Pancreas (tissue), 10 donors: ENCODE measurements at places on chromosomes 12 and 14. TPM values are rescaled to one million over a fixed set of nuclear protein-coding genes. Genes with fewer than 3 reads are reported as not detected.

The RPS26 gene
- total RNA-seq, result 25.8 TPM

The FOXJ2 gene
- total RNA-seq, result 10.4 TPM

The FOXA1 gene
- total RNA-seq, result 0.51 TPM

The GNB3 gene
- total RNA-seq, result 2.7 TPM

The AQP6 gene
- total RNA-seq, result not detected

DNA sequence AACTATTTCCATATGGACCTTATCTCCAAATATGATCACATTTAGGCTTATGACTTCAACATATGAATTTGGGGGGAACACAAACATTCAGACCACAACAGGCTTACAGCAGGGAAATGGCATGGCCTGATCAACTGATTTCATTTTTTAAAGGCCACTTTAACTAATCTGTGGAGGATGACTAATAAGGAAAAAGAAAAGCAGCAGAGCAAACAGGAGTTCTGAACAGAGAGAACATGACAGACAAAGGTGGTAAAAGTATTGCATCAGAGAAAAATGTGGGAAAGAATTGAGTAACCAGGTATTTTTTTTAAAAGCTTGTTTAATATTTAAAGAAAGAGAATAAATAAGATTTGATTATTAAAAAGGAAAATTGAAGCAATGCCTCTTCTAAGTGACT is 366.1 kb upstream of the TMPO start:
- no peak overlapping the region for H3K4me3 ChIP-seq
- no peak for DNase-seq
- H3K4me1 ChIP-seq, result no peaks in the 10 kb centered on the region

- H3K27ac ChIP-seq, result no peak overlapping the region
- no peaks in the 10 kb centered on the region for H3K4me1 ChIP-seq
- no peak for DNase-seq
- no peaks in the 10 kb centered on the region for H3K27me3 ChIP-seq
Observed at GRCh38 chr14:33430414-33431035, 491.8 kb downstream of the NPAS3 start.

DNA sequence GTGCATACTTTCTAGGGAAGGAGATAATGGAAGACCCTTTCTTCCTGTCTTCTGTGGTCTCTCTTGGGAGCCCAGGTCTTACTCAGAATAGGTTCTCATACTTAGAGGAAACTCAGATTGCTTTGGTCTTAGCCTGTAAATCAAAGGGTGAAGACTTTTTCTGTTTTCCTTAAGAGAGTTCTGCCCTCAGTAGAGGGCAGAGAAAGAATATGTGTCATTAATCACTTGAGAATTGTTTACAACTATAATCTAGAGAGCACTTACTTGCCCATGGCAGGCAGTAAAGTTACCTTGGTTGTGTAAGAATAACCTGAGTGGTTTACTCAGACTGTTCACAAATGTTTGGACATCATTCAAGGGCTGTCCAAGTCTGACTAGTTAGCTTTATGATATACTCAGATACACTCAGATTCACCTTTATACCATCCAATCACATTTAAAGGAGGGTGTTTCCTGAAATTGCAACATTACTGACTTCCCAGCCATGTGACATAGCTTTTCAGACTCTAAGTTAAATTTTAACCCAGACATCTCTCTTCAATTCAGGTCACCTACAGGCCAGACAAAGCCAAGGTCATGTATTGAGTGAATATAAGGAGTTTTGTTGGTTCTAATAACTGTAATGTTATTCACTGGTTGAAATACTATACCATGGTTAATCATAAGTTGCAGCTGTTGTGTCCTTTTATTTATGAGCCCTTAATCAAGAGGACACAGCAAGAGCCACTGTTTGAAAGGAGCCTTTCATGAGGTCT is 372.2 kb downstream of the RAD51B start:
- peak; percentile 70 for DNase-seq
- peak overlapping the region; percentile 51 for H3K27ac ChIP-seq
- no peaks in the 10 kb centered on the region for H3K27me3 ChIP-seq

DNA sequence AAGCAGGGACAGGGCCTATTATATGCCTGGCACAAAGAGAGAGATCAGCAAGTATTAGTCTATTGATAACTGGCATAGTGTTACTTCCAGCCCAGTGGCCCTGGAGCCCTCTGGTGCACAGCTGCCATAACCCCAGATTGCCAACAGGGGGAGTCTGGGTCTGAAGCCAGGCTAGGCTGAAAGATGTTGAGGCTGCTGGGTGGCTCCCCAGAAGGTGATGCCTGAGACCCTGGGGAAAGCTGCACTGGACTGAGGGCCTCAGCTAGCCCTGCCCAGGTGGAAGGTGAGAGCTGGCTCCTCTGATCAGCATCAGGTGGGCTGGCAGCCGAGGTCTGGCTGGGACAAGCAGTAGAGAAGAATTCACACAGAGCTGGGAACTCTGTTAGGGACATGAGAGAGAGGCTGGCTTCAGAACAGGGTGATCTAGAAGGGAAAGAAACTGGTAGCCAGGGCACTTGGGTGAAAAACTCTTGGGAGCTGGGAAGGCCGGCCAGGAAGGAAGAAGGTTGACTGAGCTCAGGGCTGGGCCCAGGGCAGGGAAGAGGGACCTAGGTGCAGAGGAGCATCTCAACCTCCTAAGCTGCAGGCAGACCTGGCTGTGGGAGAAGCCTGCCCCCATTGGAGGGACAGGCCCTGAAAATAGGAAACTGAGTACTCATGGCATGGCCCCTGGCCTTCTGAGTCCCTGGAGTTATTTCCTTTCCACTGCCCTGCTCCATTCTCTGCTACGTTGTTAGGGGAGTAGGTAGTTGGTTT is 3.9 kb downstream of the GZMH start:
- no peaks in the 10 kb centered on the region for H3K36me3 ChIP-seq
- no peak overlapping the region for H3K4me3 ChIP-seq
- no peaks in the 10 kb centered on the region for H3K4me1 ChIP-seq

DNA sequence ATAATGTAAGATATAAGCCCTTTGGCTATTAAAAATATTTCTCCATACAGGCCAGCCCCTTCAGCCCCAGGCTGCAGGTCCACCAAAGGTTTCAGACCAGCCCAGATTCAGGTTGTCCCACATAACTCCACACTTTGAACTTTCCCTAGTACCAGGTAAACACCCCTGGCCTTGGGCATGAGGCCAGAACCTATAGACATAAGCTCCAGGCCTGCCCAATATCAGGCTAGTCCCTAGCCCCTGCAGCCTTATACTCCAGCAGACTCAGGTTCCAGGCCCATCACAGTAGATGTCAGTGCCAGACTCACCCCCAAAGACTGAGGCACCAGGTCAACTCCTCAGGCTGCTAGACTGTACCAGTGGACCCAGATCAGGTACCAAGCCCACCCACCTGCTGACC is 178.5 kb upstream of the DAAM1 start:
- no peaks in the 10 kb centered on the region for H3K4me1 ChIP-seq
- no peak for DNase-seq
- H3K4me3 ChIP-seq, result no peak overlapping the region
- no peak overlapping the region for H3K27ac ChIP-seq
- H3K27me3 ChIP-seq, result no peaks in the 10 kb centered on the region
- H3K36me3 ChIP-seq, result no peaks in the 10 kb centered on the region

DNA sequence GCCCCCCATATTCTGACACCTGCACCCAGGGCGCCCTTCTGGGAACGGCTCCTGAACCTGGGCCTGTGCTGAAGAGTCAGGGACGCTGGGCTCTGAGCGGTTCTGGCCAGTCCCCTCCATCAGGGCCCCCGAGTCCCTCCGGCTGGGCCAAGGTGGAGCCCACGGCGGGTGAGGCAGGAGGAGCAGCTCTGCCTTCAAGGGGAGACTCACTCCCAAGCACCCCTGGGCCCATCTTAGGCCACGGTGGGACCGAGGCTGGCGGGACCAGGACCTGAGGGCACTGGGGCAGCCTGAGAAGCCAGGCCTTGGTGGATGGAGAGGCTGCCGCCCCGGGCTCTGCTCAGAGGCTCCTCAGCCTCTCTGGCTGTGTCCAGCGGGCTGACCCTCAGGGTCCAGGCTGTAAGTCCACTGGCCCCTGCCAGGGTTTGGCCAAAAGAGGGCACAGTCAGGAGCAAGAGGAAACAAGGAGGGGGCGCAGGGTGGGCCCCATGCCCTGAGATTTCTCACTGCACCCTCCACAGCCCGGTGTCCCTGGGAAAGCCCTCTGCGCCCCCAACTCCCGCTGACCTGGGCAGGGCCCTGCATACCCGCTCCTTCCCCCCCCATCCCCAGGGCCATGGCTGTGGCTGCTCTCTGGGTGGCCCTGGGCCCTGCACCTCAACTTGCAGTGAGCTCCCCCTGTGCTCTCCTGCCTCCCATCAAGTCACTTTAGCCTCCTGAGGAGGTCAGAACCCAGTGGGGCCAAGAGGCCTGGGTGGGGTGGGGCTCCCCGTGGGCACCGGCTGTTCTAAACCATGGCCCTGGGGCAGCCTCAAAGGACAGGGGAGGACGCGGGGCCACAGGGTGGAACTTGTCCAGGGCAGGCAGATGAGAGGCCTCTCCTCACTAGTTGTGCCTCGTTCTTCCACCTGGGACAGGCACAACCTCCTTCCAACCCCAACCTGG is 266.4 kb upstream of the SFSWAP start:
- H3K27ac ChIP-seq, result no peak overlapping the region
- no peak overlapping the region for H3K4me3 ChIP-seq
- no peaks in the 10 kb centered on the region for H3K36me3 ChIP-seq
- no peaks in the 10 kb centered on the region for H3K27me3 ChIP-seq
- no peak for DNase-seq
- no peaks in the 10 kb centered on the region for H3K4me1 ChIP-seq

- no peaks in the 10 kb centered on the region for H3K36me3 ChIP-seq
- H3K27ac ChIP-seq, result no peak overlapping the region
- no peaks in the 10 kb centered on the region for H3K27me3 ChIP-seq
- no peaks in the 10 kb centered on the region for H3K4me1 ChIP-seq
Observed at GRCh38 chr12:70049596-70050360, 193.5 kb upstream of the CNOT2 start.

DNA sequence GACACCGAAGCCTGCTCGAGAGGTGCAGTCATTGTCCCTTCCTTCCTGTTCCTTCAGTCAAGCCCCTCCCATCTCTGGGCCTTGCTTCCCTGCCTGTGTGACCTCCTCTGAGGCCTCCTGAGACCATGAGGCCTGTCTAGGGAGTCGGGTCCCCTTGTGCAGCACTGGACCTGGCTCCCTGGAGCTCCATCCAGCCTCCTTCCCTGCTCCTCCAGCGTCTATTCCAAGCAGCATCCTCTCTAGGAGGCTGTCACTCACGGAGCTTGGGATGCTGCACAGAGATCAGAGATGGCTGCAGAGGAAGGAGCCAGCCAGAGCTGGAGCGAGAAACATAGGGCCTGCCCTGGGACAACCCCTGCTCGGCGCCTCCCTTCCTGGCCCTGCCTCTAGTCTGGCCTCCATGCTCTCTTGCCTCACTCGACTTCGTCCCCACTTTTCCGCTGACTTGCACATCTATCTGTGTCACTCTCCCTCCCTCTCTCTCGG is 142.7 kb downstream of the BCL11B start:
- no peak for DNase-seq
- H3K27me3 ChIP-seq, result no peaks in the 10 kb centered on the region
- no peak overlapping the region for H3K27ac ChIP-seq
- H3K36me3 ChIP-seq, result no peaks in the 10 kb centered on the region
- no peaks in the 10 kb centered on the region for H3K4me1 ChIP-seq
- H3K4me3 ChIP-seq, result no peak overlapping the region

GRCh38 chr14:77296155-77296554 is 24.5 kb downstream of the POMT2 start:
- H3K4me3 ChIP-seq, result no peak overlapping the region
- H3K27me3 ChIP-seq, result no peaks in the 10 kb centered on the region
- DNase-seq, result no peak
- no peak overlapping the region for H3K27ac ChIP-seq
- no peaks in the 10 kb centered on the region for H3K4me1 ChIP-seq

DNA sequence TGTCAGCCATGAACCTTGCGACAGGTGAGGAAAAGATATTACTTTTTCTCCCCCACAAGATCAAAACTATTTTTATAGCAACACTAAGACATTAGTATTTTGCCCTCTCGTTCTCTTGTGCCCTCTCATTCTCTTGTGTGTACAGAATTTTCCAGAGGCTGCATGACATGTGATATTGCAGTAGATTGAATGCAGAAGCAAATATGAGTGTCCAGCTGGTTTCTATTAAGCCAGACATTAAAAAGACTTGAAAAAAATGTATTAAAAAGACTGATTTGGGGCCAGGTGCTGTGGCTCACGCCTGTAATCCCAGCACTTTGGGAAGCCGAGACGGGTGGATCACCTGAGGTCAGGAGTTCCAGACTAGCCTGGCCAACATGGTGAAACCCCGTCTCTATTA is 63.7 kb upstream of the ZFP36L1 start:
- H3K4me1 ChIP-seq, result no peaks in the 10 kb centered on the region
- no peak overlapping the region for H3K4me3 ChIP-seq
- H3K36me3 ChIP-seq, result no peaks in the 10 kb centered on the region
- DNase-seq, result no peak
- H3K27ac ChIP-seq, result no peak overlapping the region

DNA sequence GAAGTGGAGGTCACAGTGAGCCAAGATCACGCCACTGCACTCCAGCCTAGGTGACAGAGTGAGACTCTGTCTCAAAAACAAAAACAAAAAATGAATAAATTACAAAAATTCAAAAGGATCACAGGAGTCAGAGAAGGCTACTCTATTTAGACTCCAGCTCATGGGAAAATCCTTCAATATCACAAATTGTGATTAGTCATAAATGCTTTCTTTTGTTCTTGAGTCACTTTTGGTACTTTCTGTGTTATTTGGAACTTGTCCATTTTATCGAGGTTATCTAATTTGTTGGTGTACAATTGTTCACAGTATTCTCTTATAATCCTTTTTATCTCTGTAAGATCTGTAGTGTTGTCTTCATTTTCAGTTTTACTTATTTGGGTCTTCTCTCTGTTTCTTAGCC is 18.9 kb downstream of the ALDH2 start:
- peaks cover 23% of the 10 kb centered on the region for H3K4me1 ChIP-seq
- H3K36me3 ChIP-seq, result peaks cover 18% of the 10 kb centered on the region
- no peak overlapping the region for H3K27ac ChIP-seq
- H3K4me3 ChIP-seq, result no peak overlapping the region

DNA sequence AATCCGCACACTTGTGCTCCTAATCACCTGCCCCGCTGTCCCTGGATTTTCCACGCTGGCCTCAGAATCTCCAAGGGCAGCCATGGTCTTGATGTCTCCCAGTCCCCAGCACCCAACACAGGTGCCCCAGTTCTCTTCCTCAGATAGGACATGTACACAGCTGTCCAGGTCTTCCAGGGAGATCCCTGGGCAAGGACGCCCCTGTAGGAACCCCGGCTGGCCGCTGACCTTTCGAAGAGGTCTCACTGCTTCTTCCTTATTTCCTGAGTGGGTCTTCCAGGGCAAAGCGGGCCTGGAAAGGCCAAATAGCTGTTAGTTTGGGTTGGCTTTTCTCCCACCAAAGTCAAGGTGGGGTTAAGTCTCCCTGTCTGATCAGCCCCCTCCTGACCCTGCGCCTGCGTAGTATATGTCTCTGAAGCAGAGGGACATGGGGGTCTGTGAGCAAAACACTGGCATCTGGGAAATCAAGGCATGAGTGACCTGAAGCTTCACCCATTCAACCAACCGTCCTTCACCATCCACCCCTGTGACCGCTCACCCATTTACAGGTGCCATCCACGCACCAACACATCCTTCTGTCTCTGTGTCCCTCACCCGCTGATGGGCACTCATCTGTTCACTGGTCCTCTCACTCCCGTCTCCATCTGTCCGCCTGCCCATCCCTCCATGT is 4.6 kb downstream of the BEGAIN start:
- H3K36me3 ChIP-seq, result no peaks in the 10 kb centered on the region
- H3K4me1 ChIP-seq, result peaks cover 4% of the 10 kb centered on the region
- no peaks in the 10 kb centered on the region for H3K27me3 ChIP-seq
- no peak overlapping the region for H3K4me3 ChIP-seq
- DNase-seq, result no peak

- peaks cover 35% of the 10 kb centered on the region for H3K4me1 ChIP-seq
- peak overlapping the region; percentile 72 for H3K27ac ChIP-seq
- DNase-seq, result peak; percentile 44
- H3K27me3 ChIP-seq, result no peaks in the 10 kb centered on the region
Observed at GRCh38 chr14:95185033-95185766, 27.9 kb upstream of the DICER1 start.

- H3K4me1 ChIP-seq, result no peaks in the 10 kb centered on the region
- no peaks in the 10 kb centered on the region for H3K36me3 ChIP-seq
- no peaks in the 10 kb centered on the region for H3K27me3 ChIP-seq
Observed at GRCh38 chr12:47534695-47535094, 171.1 kb downstream of the RPAP3 start.
